ENCODE measurements at places on chromosomes 3 and 15.

- DNase-seq = no peak
These were observed 224.4 kb upstream of the ATP11B start for GRCh38 chr3:182568876-182569275.

DNA sequence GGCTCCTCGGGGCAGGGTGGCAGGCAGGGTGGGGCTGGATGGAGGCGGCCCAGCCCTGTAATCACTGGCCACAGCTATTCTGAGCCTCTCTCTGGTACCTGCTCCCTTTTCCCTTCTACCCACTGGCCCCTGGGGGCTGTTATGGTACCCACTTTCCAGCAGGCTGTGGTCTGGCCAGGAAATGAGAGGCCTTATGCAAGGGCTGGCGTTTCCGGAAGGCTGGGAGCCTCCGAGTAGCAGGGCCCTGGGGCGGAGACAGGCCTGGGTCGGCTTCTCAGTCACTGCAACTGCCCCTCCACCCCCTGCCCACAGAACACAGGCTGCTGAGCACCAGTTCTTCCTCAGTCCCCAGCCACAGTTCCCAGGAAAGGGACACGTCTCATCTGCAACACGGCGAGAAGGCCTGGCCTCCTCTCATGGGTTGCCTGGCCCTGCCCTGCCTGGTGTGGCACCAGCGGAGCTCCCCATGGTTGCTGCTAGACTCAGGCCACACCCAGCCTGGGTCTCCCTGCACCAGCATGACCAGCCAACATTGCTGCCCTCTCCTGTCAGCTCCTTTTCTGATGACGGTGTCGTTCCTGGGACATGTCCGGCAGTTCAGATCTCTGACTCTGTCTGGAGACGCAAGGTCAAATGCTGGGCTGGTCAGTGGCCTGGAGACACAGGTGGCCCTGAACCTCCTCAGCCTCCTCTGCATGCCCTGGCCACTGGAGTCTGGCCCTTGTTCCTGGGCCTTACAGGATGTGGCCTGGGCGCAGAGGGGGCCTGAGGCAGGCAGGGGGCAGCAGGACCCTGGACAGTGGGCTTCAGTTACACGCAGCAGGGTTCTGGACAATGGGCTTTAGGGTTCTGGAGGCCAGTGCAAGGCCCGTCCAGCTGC lies 6.5 kb downstream of the CHST13 start:
- no peak for DNase-seq

- no peak for DNase-seq
These were observed 76.4 kb downstream of the SPSB4 start for GRCh38 chr3:141127344-141128125.

GRCh38 chr3:33052671-33053070 lies 44.3 kb downstream of the GLB1 start:
- no peak for DNase-seq

GRCh38 chr3:113097960-113098447 lies 107.2 kb downstream of the GTPBP8 start:
- peak; percentile 93 for DNase-seq

DNA sequence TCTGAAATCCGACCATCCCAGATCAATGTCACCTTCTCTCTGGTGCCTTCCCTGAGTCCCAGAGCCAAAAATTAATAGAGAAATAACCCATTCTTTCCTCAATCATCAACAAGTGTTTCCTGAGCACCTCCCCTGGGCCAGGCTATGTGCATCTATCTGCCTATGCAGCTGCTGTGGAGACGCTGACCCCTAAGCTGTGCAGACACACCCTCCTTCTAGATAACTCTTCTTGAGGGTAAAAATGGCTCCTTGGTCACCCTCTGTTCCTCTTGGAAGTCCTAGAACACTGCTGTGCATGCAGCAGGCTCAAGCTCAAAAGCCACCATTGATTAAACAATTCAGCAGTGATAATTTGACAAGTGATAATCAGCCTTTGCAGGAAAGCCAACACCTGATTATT lies 18.4 kb downstream of the CA12 start:
- no peak for DNase-seq

DNA sequence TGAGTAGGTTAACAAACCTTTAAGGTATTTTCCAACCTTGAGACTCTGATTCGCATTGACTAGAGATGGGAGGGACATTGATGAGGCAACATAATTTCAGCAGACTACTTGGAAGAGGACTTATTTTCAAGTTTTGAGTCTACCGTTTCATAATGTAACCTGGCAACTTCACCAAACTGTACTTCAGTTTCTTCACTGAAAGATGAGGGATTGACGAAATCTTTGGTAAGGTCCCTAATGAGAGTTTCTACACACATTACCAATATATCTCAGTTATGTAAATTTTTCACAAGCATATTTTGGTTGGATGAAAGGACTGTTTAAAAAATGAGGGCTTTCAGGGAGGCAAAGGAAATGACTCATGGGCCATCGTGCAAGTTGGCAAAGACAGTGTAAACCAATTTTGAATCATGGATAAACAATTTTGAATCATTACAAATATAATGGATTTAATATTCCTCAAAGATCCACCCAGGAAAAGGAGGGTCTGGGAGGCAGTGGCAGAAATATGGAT lies 28.7 kb upstream of the SEMA6D start:
- peak; percentile 3 for DNase-seq

DNA sequence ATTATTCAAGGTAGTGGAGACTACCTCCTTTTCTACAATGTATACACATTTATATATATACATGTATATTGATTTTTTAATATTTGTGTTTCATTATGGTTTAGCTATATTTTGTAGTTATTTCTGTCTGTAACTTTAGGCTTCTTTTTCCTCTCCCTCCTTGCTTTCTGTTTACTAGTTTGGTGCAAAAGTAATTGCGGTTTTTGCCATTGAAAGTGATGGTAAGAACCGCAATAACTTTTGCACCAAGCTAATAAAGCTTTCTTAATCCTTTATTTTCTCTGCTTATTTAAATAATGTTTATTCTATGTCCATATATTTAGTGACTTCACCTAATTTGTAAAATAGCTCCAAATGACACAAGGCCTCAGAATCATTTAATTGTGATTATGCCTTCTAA lies 195.3 kb upstream of the PLSCR5 start:
- DNase-seq = no peak

DNA sequence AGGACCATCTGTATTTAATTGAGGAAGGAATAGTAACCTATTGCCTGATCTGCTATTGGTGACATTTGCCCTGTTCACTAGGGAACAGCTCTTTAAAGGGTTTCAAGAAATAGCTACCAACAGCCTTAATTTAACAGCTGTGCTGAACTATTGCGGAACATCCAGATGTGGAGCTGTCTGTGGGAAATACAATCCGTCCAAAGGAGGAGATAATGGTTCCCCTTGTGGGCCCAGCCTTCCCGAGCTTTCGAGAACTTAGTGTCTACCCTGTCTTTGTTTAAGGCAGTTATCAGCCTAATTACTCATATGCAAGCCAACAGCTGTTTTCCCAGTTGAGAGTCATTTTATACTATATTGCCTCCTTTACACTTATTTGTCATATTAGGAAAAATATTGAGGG lies 398.6 kb downstream of the WDR72 start:
- no peak for DNase-seq

DNA sequence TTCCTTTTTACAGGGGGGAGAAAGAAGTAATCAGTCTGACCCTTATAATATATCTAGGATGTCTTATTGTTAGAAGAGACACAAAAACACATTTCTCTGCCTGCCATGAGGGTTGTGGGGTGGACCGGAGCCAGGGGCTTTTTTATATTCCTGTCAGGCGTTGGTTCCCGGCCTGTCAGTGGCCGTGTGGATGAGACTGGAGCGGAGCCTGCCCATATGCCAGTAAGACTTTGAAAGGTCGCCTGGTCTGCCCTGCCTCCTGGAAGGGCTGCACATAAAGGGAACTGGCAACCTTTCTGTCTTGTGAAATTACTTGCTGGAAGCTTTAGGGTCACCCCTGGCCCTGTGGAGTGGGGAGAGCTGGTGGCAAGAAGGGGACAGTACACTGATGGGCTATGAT lies 34.7 kb downstream of the MAP3K13 start:
- DNase-seq = no peak

- DNase-seq = no peak
These were observed 68.0 kb upstream of the XCR1 start for GRCh38 chr3:46095307-46095706.

DNA sequence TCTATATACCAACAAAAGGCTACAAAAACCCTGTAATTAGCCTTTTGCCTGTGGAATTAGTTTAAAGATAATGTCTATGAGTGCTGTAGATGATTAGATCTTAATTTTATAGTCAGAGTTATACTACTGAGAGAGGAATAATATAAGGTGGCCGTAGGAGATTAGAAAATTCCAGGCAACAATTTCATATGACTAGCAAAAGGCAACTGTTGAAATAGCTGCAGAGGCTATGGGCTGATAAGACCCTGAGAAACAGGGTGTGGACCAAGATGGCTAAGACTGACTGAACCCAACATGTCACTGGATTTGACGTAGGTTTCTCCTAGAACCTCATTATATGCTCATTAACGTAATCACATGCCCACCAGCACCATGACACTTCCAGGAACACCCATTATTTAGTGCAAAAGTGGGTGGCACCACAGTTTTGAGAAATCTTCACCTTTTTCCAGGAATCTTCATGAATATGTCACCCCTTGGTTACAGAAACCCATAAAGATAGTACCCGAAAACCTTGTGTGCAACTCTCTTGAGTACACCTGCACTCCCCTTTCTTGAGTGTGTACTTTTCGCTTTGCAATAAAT lies 29.1 kb upstream of the SCG3 start:
- no peak for DNase-seq

- DNase-seq = no peak
These were observed 33.8 kb downstream of the RYR3 start for GRCh38 chr15:33344530-33344929.

DNA sequence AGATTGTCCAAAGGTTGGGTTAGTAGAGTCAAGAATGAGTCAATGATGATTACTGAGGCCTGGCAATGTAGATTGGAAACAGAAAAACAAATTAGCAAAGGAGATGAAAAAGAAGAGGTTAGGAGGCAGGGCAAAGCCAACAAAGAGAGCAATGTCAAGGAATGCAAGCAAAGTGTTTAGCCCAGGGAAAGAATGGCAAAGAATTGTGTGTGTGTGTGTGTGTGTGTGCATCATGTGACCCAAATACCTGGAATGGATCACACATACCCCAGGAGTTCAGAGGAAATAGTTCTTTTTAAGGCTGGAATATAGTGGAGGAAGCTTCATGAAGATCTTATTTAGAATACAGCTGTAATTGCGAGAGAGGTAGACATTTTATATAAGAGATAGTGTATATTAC lies 831.7 kb upstream of the ARPP21 start:
- DNase-seq = no peak

GRCh38 chr15:63232943-63233342 lies 43.5 kb downstream of the RAB8B start:
- no peak for DNase-seq

GRCh38 chr3:5840056-5840455 lies 652.5 kb downstream of the EDEM1 start:
- peak; percentile 42 for DNase-seq

DNA sequence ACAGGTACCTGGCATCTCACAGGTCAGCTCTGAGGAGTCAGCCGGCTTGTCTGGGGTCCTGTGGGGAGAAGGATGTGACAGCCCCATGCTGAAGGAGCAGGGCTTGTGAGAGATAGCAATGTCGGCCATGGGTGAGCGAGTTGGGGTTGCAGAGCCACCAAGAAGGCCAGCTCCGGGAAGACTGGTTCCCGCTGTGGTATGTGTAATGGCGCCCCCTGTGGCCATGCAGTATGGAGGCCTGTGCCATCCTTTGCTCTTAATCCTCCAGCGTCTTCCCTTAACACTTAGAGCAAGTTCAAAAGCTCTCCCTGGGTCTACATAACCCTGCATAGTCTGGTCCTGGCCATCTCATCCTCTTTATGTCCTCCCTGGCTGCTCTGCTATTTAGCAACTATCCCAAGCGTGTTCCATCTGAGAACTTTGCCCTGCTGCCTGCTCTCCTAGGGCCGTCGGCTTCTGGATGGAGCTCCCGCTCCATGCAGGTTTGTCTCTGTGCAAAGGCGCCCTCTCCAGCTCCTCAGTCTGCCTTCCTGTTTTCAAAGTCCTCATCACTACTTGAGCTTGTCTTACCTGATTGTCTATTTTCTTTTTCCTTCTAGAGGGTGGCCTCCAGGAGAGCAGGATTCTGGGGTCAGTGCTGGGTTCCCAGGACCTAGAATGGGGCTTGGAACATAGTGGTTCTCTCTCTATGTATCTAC lies 40.8 kb upstream of the IQCF6 start:
- DNase-seq = no peak

Measured in kidney tubule cell (primary cell).